Mesendoderm (in vitro differentiated cells): ENCODE measurements at places on chromosomes 5 and 9.

DNA sequence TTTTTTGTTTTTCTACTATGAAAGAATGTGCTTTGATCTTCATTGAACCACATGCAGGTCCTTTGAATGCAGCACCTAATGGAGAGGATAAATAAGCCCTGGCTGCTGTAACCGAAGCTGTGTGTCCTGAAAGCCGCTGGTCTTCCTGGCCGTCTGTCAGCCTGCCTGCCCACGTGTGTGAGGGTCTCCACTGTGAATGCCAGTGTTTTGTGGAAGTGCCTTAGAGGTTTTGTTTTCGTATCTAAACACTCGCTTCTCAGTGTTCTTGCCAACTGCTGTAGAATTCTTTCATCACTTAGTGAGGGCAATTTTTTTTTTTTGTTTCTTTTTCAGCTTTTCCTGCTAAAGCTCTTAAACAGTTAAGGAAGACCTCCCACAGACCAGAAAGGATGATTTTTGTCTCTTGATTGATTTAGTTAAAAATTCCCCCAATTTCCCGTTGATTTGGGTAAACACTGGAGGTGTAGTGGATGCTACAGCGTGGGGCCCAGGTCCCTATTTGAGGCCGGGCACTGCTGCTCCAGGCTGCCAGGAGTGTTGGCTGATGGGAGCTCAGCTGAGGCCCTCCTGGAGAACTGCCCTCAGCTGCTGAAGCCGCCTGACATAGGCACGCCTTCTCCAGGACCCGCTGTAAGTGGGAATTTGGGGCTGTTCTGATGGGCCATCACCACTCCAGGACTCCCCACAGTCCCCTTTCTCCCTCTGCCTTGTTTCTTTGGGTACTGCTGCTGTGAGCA lies 29.2 kb upstream of the PTCH1 start:
- no peak overlapping the region for H3K27ac ChIP-seq
- no peak for DNase-seq
- no peaks in the 10 kb centered on the region for H3K27me3 ChIP-seq
- H3K36me3 ChIP-seq = no peaks in the 10 kb centered on the region

GRCh38 chr5:124806373-124807077 lies 60.1 kb upstream of the ZNF608 start:
- peak; percentile 63 for DNase-seq
- no peak overlapping the region for H3K4me3 ChIP-seq
- H3K27ac ChIP-seq = peak overlapping the region; percentile 8
- no peaks in the 10 kb centered on the region for H3K27me3 ChIP-seq

DNA sequence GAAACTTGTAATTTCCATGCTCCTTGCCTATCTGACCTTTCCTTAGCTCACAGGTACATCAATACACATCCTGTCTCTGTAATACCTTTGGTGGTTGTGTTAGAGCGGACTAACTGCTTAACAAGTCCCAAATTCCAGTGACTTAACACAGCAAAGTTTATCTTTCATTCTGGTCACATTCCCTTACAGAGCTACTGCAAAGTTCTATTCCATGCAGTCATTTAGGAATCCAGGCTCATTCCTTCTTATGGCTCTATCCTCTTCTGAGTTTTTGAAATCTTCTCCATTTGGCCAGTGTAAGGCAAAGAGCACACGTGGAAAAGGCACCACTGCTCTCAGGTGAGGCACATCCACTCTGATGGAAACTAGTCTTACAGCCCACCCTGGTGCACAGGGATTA lies 238.6 kb upstream of the ANKRD55 start:
- H3K4me1 ChIP-seq = peaks cover 2% of the 10 kb centered on the region
- H3K4me3 ChIP-seq = no peak overlapping the region
- no peak for DNase-seq

DNA sequence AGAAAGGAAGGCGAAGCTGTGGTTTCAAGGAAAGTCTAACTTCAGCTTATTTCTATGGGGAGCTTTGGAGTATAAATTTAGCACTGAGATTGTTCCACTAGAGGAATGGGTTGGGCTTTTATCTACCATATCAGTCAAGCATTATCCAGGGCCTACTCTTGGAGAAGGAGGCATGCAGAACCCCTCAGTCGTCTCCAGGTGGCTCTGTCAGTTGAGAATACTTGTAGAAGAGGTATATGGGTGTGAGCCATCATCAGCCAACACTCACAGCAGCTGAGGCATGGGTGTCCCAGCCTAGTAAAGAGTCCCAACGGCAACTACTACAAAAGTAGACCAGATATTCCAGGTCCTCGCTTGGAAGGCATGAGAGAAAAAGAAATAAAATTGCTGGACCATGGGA lies 548.5 kb upstream of the GRAMD2B start:
- no peaks in the 10 kb centered on the region for H3K27me3 ChIP-seq
- peak; percentile 74 for DNase-seq
- H3K27ac ChIP-seq = no peak overlapping the region
- no peaks in the 10 kb centered on the region for H3K4me1 ChIP-seq
- H3K4me3 ChIP-seq = no peak overlapping the region

- H3K4me1 ChIP-seq = no peaks in the 10 kb centered on the region
- no peaks in the 10 kb centered on the region for H3K36me3 ChIP-seq
- no peaks in the 10 kb centered on the region for H3K27me3 ChIP-seq
- no peak overlapping the region for H3K4me3 ChIP-seq
- no peak overlapping the region for H3K27ac ChIP-seq
Observed at GRCh38 chr9:127345566-127345965, 51.4 kb upstream of the SLC2A8 start.

DNA sequence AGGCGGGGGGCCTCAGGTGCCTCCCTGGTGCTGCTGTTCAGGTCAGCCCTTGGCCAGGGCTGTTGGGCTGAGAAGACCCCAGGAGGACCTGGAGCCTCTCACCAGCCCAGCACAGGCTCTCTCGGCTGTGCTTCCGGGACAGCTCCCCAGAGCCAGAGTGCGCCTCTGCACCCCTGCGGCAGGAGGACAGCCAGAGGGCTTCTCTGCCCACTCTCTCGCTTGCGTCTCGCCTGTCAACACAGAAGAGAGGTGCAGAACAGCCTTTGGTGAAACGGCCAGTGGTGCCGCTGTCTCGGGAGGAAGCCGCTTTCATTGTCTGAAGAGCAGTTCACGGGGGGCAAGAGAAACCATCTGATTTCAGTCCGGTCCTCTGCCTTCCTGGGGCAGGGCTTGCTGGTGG lies 3.8 kb upstream of the NACC2 start:
- no peak overlapping the region for H3K27ac ChIP-seq
- no peak overlapping the region for H3K4me3 ChIP-seq
- peaks cover 2% of the 10 kb centered on the region for H3K27me3 ChIP-seq
- no peaks in the 10 kb centered on the region for H3K4me1 ChIP-seq
- H3K36me3 ChIP-seq = no peaks in the 10 kb centered on the region

DNA sequence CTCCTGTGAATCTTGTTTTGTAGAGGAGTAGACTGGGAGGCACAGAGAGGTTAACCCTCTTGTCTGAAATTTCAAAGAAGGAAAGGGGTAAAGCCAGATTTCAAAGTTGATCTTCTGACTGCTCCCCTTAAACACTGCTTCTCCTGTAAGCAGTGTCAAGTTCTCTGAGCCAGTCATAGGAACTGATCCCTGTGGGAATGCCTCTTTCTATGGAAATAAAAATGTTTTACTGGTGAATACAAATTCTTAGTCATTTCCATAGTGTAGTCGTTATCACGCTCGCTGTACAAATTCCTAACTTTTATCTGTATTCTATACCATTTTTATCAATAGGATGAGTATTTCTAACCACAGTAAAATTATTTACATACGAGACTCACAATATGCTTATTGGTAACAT lies 66.3 kb upstream of the PRRC1 start:
- no peak overlapping the region for H3K27ac ChIP-seq
- H3K4me1 ChIP-seq = no peaks in the 10 kb centered on the region
- no peaks in the 10 kb centered on the region for H3K27me3 ChIP-seq
- no peaks in the 10 kb centered on the region for H3K36me3 ChIP-seq

- no peaks in the 10 kb centered on the region for H3K36me3 ChIP-seq
- DNase-seq = no peak
- no peak overlapping the region for H3K27ac ChIP-seq
- no peaks in the 10 kb centered on the region for H3K27me3 ChIP-seq
- no peaks in the 10 kb centered on the region for H3K4me1 ChIP-seq
- no peak overlapping the region for H3K4me3 ChIP-seq
Observed at GRCh38 chr9:9045572-9045971, 1246.0 kb upstream of the DMAC1 start.
